Peyer's patch (tissue), 4 donors: ENCODE measurements at places on chromosomes 12 and 14.

GRCh38 chr12:114508529-114509129 is 102.7 kb upstream of the TBX5 start:
- peak; percentile 86 for DNase-seq

DNA sequence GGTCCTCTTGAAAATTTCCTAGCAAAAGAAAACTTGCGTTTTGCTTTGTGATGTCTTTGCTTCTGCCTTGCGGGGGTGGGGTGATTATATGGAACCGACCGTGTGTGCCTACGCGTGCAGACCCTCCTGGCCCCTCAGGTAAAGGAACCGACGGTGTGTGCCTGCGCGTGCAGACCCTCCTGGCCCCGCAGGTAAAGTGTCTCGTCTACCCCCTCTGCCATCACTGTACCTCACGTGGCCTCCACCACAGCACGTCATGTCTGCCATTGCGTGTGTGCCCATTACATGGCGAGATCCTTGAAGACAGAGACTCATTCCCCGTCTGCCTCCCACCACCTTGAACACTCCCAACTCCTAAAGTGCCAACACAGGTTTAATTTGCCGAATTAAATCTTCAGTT is 3.6 kb downstream of the GOLGA3 start:
- DNase-seq, result no peak

DNA sequence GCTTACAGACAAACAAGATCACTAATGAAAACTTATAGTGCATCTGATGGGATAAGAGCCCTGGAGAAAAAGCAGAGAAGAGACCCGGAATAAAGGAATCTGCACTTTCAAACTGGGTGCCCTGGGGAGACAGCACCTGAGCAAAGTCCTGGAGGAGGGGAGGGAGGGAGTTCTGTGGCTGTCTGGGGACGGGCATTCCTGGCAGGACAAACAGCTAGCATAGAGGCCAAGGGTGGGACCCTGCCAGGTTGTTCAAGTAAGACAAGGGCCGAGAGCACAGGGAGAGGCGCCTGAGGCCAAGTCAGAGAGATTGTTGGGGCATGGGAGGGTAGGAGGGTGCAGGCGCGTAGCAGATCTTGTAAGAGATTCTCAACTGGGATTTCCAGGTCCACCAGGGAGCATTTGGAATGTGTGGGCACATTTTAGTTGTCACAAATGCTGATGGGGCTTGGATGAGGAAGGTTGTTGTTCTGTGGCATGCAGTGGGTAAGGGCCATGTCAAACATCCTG is 14.2 kb downstream of the IQSEC3 start:
- DNase-seq, result no peak

GRCh38 chr12:52041035-52041434 is 10.2 kb upstream of the NR4A1 start:
- DNase-seq, result no peak

DNA sequence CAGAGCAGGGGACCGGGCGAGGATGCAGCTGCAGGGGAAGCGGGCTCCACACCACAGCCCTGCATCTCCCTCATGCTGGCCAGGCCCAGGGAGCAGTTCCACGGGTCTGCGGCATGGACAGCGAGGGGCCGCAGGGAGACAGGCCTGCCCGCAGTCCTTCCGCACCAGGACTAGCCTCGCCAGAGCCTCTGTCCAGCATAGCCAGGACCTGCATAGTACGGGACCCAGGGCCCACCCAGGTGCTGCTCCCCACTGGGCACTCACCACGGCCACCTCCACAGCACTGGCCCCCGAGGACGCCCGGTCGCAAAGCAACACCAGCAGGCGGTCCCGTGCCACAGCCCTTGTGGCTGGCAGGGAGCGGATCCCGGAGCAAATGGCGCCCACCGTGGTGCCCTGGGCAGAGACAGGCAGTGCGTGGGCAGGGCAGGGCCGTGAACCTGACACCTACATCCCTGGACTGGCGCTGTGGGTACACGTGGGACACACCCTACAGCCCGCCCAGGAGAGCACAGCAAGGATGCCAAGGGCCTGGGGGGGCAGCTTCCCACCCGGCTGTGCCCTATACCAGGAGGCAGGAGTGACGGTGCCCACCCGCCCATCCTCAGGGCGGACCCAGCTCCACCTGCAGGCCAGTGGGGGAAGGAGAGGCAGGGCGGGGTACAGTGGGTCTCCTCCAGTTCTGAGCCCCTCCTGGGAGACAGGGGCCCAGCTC is 23.8 kb downstream of the JAG2 start:
- no peak for DNase-seq

GRCh38 chr14:102057480-102058114 is 29.2 kb downstream of the HSP90AA1 start:
- DNase-seq, result no peak
